ENCODE measurements at places on chromosomes 7 and 10. TPM values are rescaled to one million over a fixed set of nuclear protein-coding genes. Genes with fewer than 3 reads are reported as not detected.

DNA sequence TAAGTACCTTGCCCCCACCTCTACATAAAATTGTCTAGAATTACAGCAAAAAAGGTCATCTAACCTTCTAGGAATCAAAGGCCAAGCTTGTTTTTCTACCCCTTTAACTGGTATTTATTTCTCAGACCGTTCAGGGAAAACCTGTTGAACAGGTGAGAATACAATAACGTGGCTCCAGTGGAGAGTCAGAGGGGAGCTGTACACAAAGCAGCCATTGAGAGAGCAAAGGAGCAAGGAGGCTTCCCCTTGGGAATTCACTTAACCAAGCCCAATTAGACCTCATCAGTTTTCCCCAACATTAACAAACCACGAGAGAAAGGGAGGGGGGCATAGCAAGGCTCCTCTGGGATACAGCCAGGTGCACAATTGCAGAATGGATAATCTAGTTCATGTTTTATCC is 101.9 kb downstream of the ELMO1 start:
- no peak for DNase-seq

PTER gene
- 30.3 TPM for total RNA-seq

MRPS17 gene
- 10.4 TPM for total RNA-seq

DNA sequence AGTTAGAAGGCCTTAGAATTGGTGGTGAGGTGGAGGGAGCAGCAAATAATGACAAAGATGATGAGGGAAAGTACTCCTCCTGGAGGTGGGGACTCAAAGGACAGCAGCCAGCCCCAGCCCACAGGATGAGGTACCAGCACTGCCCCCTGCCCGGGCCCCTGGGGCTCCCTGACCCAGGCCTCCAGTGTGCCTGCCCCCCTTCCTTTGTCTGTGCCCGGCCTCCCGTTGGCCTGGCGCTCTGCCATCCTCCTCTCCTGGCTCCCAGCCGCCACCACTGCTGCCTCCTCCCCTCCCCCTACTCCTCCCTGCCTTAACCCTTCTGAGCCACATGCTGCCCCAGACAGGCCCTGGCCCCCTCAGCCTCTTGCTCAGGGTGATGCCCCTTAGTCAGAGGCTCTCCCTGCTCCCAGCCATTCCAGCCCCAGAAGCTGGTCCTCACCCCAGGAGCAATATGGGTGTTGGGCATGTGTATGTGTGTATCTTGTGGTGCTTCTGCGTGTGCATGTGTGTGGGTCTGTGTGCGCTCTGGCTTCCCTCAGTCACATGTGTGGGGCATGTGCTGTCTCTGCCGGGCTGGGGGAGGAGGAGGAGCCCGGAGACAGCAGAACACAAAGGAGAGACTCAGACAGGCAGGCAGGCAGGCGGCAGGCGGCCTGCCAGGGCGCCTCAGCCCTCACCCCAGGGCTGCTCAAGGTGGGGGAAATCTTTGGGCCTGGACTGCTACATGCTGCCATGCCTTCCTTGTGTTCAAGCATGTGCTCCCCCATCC is 2.6 kb downstream of the LDB1 start:
- DNase-seq, result peak; percentile 89

DNA sequence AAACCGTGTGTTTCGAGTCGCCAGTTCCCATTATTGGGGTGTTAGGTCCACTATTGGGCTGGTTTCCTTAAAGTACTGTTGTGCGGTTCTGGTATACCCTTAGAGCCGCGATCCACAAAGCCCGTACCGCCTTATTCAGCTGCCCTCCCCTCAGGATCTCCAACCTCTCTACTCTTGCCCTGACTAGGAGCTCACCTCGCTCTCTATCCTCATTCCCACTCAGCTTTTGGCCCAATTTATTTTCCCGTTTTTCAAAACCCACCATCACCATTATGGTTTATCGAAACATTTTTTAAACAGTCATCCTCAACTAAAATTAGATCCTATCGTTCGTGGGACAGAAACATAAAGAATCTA is 461 bp upstream of the ETV1 start:
- no peak for DNase-seq

Data from breast epithelium (tissue), 4 donors.